ENCODE measurements at places on chromosomes 1 and 21. TPM values are rescaled to one million over a fixed set of nuclear protein-coding genes. Genes with fewer than 3 reads are reported as not detected.

- no peak for DNase-seq
Observed at GRCh38 chr1:150564051-150564991, 15.1 kb downstream of the MCL1 start.

GRCh38 chr1:175287377-175287776, 94.8 kb upstream of the KIAA0040 start:
- no peak for DNase-seq

The RNU1-1 gene
- total RNA-seq: 1,097 TPM

The RGS18 gene
- 0.58 TPM for total RNA-seq

The TSNAX gene
- total RNA-seq: 43.5 TPM
